ENCODE measurements at places on chromosomes 2 and 18. TPM values are rescaled to one million over a fixed set of nuclear protein-coding genes. Genes with fewer than 3 reads are reported as not detected.

DNA sequence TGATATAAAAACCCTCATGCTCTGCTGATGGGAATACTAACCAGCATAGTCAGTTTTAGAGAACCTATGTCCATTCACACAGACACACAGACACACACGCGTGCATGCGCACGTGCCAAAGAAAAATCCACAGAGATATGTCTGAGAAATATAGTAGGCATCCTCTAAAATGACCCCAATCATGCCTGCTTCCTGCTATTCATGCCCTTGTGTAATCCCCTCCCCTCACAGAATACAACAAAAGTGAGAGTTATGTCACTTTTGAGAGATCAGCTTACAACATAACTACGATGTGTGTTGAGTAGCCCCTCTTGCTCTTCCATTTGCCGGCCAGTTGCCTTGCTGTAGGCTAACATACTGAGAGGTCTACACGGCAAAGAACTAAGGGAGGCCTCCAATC is 121.3 kb downstream of the DYM start:
- H3K4me3 ChIP-seq = no peak overlapping the region
- H3K36me3 ChIP-seq = no peaks in the 10 kb centered on the region
- DNase-seq = no peak
- H3K27ac ChIP-seq = no peak overlapping the region

- H3K4me1 ChIP-seq = no peaks in the 10 kb centered on the region
- no peaks in the 10 kb centered on the region for H3K27me3 ChIP-seq
- DNase-seq = no peak
- no peak overlapping the region for H3K27ac ChIP-seq
- no peaks in the 10 kb centered on the region for H3K36me3 ChIP-seq
These were observed 620.8 kb upstream of the ACVR2A start for GRCh38 chr2:147224070-147224469.

The BOLL gene
- total RNA-seq = not detected

DNA sequence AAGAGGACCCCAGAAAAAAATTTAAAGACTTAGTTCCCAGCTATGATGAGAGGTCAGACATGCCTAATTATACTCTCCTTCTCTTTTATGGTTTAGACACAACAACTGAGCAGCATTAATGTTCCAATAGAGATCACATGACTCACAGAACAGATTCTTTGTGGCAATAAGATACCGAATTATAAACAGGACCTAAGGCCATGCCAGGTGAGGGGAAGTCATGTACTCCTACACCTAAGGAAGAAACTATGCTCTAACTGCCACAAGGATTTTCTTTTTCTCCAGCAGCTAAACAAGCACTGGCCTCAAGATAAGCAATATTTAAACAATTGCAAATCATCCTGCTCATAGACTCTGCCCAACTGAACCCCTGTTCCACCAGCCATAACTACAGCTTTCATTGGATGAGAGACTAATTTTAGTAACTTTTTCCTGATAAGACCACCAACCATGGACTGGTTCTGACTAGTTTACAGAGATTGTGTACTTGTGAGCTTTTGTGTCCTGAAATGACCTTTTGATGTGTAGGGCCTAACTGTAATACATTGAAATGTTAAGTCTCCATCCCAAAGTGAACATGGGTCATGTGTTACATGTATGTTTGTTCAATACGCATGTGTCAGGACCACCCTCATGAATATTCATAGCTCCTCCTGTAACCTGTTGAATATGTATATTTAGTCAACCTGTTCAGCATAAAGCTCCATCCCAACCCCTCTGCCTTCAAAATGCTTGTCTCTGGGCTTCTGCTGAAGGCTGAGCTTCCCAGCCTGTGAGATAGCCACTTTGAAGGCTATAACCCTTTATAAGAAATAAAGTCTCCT is 21.6 kb upstream of the NFE2L2 start:
- H3K27ac ChIP-seq = no peak overlapping the region
- no peaks in the 10 kb centered on the region for H3K4me1 ChIP-seq
- H3K4me3 ChIP-seq = no peak overlapping the region
- H3K27me3 ChIP-seq = no peaks in the 10 kb centered on the region

GRCh38 chr18:74249181-74249968 is 42.4 kb downstream of the CYB5A start:
- H3K36me3 ChIP-seq = no peaks in the 10 kb centered on the region
- no peaks in the 10 kb centered on the region for H3K4me1 ChIP-seq
- H3K27ac ChIP-seq = no peak overlapping the region

The CCL20 gene
- not detected for total RNA-seq

GRCh38 chr2:85785871-85786270 is 32.1 kb downstream of the ATOH8 start:
- DNase-seq = no peak
- H3K4me1 ChIP-seq = no peaks in the 10 kb centered on the region

DNA sequence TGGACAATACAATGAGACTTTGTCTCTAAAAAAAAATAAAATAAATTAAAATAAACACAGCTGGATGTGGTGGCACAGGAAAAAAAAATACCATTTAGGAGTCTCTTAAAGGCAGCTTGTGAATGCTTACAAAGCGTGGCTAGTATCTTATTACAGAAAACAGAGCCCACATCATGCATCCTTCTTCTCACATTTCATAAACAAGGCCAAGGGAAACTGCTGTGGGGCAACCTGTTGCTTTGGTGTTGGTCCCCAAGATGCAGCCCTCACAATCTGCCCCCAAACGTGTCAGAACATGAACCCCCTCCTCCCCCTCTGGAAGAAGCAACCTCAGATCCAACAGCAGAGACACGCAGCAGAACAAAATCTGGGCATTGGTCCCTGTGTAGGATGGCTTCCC is 2.6 kb downstream of the SLC14A1 start:
- DNase-seq = no peak
- H3K36me3 ChIP-seq = no peaks in the 10 kb centered on the region
- no peak overlapping the region for H3K4me3 ChIP-seq

GRCh38 chr2:15810477-15811150 is 129.7 kb upstream of the MYCN start:
- H3K4me3 ChIP-seq = no peak overlapping the region
- H3K27me3 ChIP-seq = no peaks in the 10 kb centered on the region
- H3K36me3 ChIP-seq = no peaks in the 10 kb centered on the region
- H3K27ac ChIP-seq = no peak overlapping the region

GRCh38 chr2:47890711-47891368 is 15.5 kb downstream of the FBXO11 start:
- H3K4me3 ChIP-seq = no peak overlapping the region
- peaks cover 9% of the 10 kb centered on the region for H3K4me1 ChIP-seq
- no peak overlapping the region for H3K27ac ChIP-seq
- no peaks in the 10 kb centered on the region for H3K27me3 ChIP-seq

DNA sequence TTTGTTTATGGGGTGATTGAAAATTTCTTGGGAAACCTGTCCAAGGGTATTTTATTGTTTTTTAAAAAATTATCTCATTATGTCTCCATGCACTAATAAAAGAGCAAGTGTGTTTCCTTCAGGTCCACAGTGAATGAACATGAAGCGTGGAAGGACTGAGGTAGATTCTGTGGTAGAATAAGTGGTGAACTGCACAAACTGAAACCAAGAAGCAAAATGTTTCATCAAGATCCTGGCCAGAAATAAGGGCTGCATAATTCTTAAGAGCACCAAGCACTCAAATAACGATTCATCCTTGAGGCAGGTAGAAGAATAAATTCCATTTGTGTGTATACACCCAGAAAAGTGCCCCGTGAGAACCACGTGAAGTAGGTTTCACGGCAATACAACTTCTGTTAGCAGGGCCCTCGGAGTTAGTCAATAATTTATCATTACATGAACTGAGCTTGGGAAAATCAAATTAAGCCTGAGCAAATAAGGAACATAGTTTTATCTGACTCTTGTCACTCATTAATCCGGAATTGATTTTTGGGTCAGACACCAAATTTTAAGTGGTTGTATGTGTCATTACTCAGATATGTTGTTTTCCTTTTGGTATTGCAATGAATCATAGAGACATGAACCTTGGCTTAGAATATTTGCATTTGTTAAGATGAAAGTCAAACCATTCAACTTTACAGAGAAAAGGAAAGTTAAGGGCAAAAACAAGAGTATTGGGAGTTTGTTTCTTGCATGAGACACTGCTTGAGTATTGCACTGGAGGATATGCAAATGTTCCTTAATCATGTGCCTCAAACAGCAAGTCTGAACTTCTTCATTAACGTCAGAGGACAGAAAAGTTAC is 472.6 kb upstream of the NETO1 start:
- DNase-seq = no peak
- H3K4me3 ChIP-seq = no peak overlapping the region
- no peak overlapping the region for H3K27ac ChIP-seq
- no peaks in the 10 kb centered on the region for H3K27me3 ChIP-seq
- no peaks in the 10 kb centered on the region for H3K36me3 ChIP-seq

- H3K4me1 ChIP-seq = no peaks in the 10 kb centered on the region
- H3K36me3 ChIP-seq = no peaks in the 10 kb centered on the region
- no peak overlapping the region for H3K27ac ChIP-seq
- no peak overlapping the region for H3K4me3 ChIP-seq
These were observed 321.9 kb upstream of the NETO1 start for GRCh38 chr18:73189718-73190117.

Measured in uterus (tissue), 4 donors.